Activated naive CD8-positive, alpha-beta T cell treated with anti-CD3 and anti-CD28 coated beads for 36 hours (primary cell): ENCODE measurements at places on chromosomes 1 and 21. TPM values are rescaled to one million over a fixed set of nuclear protein-coding genes. Genes with fewer than 3 reads are reported as not detected.

GRCh38 chr1:110874324-110875215, 1.6 kb downstream of the CD53 start:
- H3K4me3 ChIP-seq: peak overlapping the region; percentile 97
- no peaks in the 10 kb centered on the region for H3K27me3 ChIP-seq
- peaks cover 44% of the 10 kb centered on the region for H3K36me3 ChIP-seq
- DNase-seq: no peak

DNA sequence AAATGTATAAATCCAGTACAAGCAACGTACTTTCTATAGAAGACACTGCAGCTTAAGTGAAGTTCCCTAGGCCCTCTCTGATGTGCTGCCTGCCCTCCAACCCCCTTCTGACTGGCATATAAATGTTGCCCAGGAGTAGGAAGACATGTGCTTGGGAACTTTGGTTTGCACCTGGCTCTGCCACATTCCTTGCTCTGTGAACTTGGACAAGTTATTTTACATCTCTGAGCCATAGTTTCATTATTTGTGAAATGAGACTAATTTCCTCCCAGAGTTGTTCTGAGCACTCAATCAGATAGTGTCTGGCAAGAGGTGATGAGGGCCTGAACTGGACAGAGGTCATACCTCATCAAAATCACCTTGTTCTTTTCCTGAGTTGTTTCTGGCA, 3.5 kb upstream of the PHC2 start:
- H3K27ac ChIP-seq: no peak overlapping the region
- H3K4me1 ChIP-seq: peaks cover 8% of the 10 kb centered on the region

GRCh38 chr1:228369608-228370438, 36.8 kb downstream of the TRIM11 start:
- DNase-seq: no peak
- H3K27ac ChIP-seq: no peak overlapping the region
- no peaks in the 10 kb centered on the region for H3K36me3 ChIP-seq
- H3K4me1 ChIP-seq: no peaks in the 10 kb centered on the region
- no peaks in the 10 kb centered on the region for H3K27me3 ChIP-seq

- no peaks in the 10 kb centered on the region for H3K27me3 ChIP-seq
- H3K4me3 ChIP-seq: no peak overlapping the region
- H3K36me3 ChIP-seq: no peaks in the 10 kb centered on the region
- no peaks in the 10 kb centered on the region for H3K4me1 ChIP-seq
Measured at GRCh38 chr1:75993661-75994060, 61.5 kb upstream of the ASB17 start.

- H3K27ac ChIP-seq: no peak overlapping the region
- H3K4me1 ChIP-seq: peaks cover 7% of the 10 kb centered on the region
- H3K27me3 ChIP-seq: no peaks in the 10 kb centered on the region
Measured at GRCh38 chr21:45747233-45747766, 103.8 kb downstream of the PCBP3 start.

GRCh38 chr21:26595971-26596370, 22.9 kb upstream of the CYYR1 start:
- no peak overlapping the region for H3K4me3 ChIP-seq
- DNase-seq: no peak
- no peaks in the 10 kb centered on the region for H3K36me3 ChIP-seq
- no peaks in the 10 kb centered on the region for H3K4me1 ChIP-seq
- no peak overlapping the region for H3K27ac ChIP-seq

DNA sequence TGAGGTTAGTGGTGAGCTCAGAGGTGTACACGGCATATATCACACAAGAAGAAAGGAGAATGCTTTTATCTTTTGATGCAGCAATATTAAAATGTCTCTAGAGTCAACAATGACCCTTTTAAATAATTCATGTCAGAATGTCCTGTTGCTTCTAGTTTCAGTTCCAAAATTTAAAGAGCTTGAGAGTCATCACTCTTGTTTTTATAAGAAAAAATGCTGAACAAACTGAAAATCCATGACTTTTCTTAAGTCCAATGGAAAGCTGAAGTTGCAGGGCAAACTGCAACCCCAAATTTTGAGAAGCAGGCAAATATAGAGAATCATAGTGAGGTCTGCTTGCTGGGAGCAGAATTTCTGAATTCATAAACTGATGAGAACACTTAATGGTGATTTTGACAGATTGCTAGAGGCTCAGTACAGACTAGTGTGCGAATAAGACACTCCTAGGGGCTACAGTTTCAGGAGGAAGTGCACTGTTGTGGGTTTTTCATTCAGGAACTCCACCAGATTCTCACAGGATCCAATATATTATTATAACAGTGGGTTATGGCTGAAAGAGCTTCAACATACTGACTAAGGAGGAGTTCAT, 135.1 kb downstream of the CLIC6 start:
- peaks cover 53% of the 10 kb centered on the region for H3K4me1 ChIP-seq
- H3K36me3 ChIP-seq: peaks cover 48% of the 10 kb centered on the region
- H3K4me3 ChIP-seq: no peak overlapping the region
- DNase-seq: no peak
- H3K27me3 ChIP-seq: no peaks in the 10 kb centered on the region
- peak overlapping the region; percentile 35 for H3K27ac ChIP-seq

DNA sequence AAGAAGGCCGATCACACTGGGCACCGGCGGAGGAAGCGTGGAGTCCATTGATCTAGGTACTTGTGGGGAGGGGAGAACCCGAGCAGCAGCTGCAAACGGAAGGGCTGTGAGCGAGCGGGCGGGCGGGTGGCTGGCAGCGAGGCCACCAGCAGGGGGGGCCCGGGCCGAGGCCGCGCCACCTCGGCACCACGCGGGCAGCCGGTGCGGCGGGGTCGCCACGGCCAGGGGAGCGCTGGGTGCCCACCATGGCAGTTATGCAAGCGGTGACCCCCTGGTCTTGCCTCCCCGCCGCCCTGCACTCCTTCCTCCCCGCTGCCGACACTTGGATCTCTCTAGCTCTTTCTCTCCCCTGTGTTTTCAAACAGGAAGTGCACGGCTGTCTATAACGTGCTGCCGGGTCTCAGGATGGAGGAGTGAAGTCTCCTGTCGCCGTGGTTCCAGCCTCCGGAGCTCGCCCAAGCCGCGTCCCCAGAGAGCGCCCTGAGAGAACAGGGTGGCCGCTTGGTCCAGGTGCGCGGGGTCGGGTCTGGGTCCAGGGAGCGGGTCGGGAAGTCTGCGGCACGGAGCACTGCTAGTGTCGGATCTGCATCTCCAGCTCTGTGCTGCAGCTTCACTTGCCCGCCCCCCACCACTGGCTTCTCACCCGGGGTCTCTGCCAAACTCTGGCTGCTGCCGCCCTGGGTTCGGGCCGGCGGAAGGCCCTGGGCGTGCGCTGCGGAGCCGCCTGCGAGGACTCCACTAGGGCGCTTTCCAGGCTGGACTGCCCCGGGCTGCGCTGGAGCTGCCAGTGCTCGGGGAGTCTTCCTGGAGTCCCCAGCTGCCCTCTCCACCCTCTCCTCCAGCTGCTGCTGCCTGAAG, 22.7 kb downstream of the LRRC8D start:
- H3K36me3 ChIP-seq: peaks cover 39% of the 10 kb centered on the region
- H3K4me1 ChIP-seq: peaks cover 61% of the 10 kb centered on the region
- no peaks in the 10 kb centered on the region for H3K27me3 ChIP-seq
- peak overlapping the region; percentile 98 for H3K27ac ChIP-seq
- DNase-seq: peak; percentile 85
- peak overlapping the region; percentile 95 for H3K4me3 ChIP-seq

GRCh38 chr1:234710936-234711724, 101.2 kb upstream of the IRF2BP2 start:
- H3K4me3 ChIP-seq: no peak overlapping the region
- H3K27me3 ChIP-seq: no peaks in the 10 kb centered on the region
- no peaks in the 10 kb centered on the region for H3K36me3 ChIP-seq
- DNase-seq: no peak
- peaks cover 7% of the 10 kb centered on the region for H3K4me1 ChIP-seq

- DNase-seq: no peak
- no peaks in the 10 kb centered on the region for H3K27me3 ChIP-seq
- H3K36me3 ChIP-seq: no peaks in the 10 kb centered on the region
- peaks cover 3% of the 10 kb centered on the region for H3K4me1 ChIP-seq
- H3K4me3 ChIP-seq: no peak overlapping the region
Measured at GRCh38 chr1:28322194-28322593, 6.6 kb upstream of the MED18 start.

DNA sequence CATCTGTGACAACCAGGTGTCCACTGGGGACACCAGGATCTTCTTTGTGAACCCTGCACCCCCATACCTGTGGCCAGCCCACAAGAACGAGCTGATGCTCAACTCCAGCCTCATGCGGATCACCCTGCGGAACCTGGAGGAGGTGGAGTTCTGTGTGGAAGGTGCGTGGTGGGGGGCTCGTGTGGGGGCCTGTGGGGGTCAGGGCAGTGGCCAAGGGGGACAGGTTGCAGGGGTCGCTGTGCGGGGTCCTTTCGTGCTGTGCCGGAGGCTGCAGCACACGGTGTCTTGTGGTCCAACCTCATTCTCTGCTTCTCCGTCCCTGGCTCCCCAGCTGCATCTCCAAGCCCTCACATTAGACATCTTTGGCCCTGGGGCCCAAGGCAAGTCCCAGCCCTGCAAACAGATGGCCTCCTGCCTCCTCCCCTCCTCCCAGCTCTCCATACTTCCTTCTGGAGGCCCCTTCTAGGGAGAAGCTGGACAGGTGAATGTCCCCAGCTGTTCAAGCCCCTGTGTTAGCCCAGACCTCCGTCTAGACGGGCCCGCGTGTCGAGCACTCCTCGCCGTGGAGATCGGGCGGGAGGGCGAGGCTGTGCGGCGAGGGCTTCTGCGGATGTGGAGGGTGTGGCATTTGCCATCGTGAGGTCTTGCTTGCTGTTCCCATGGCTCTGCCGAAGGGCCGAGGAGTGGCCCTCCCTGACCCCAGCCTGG, 2.5 kb downstream of the AGRN start:
- H3K36me3 ChIP-seq: no peaks in the 10 kb centered on the region
- no peak for DNase-seq
- H3K4me3 ChIP-seq: no peak overlapping the region
- peaks cover 4% of the 10 kb centered on the region for H3K27me3 ChIP-seq
- no peak overlapping the region for H3K27ac ChIP-seq
- no peaks in the 10 kb centered on the region for H3K4me1 ChIP-seq

S100A16 gene
- total RNA-seq: not detected

TENT5C gene
- 4.2 TPM for total RNA-seq

OR10J5 gene
- not detected for total RNA-seq

ADAMTS1 gene
- total RNA-seq: 0.06 TPM

TLR5 gene
- 0.19 TPM for total RNA-seq

SEC16B gene
- total RNA-seq: not detected

HSD11B1 gene
- not detected for total RNA-seq

RBBP4 gene
- 313 TPM for total RNA-seq

ALG14 gene
- 4.8 TPM for total RNA-seq

FCRL2 gene
- total RNA-seq: 0.12 TPM

NEK2 gene
- total RNA-seq: 24.2 TPM

PTGER3 gene
- not detected for total RNA-seq
